ENCODE measurements at places on chromosomes 7 and 10.

DNA sequence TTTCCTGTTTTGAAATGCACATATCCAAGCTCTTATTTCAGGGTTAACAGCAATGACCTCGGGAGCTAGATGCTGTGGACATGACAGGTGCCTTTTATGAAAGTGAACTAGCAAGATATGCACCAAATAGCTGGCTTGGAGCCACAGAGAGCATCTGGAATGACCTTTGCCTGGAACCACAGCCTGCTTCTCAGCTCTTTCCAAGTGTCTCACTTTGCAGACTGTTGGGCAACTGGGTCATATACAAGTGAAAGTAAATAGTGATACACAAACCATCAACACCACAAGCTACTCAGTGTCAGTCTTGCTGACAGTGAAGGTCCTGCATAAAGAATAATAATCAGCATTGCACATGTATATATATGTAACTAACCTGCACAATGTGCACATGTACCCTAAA lies 183.5 kb downstream of the RNF133 start:
- no peak for DNase-seq

- DNase-seq: no peak
Observed at GRCh38 chr7:147298611-147299043, 1182.0 kb downstream of the CNTNAP2 start.

DNA sequence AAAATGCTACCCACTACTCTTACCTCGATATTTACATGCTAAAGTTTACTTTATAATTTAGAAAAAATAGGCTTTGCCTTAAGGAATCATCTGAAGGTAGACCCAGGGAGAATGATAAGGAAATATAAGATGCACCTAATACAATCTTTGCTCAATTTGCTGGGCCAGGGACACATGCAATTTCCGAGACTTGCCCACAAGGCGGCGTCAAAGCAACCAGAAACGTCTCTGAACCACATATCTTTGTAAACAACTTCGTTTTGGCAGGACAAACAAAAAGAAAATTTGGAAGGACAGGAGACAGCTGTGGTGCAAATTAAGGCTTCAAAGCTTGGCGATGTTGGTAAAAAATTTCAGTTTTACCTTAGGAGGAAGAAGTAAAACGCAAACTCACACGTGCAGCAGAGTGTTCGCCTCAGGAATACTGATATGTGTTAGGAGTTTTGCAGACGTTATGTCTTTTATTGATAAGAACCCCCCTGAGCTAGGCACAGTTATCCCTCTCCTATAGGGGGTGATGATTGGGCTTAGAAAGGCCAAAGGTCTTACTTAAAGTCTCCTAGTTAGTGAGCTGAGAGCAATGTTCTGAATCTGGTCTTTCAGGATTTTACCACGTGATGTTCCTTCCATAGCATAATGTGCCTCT lies 134.3 kb downstream of the PRKCQ start:
- DNase-seq: peak; percentile 85

GRCh38 chr10:49616421-49617101 lies 2.7 kb downstream of the CHAT start:
- DNase-seq: no peak

GRCh38 chr7:24715661-24716479 lies 41.4 kb downstream of the GSDME start:
- DNase-seq: peak; percentile 46

- no peak for DNase-seq
Observed at GRCh38 chr7:112356596-112356995, 93.7 kb upstream of the IFRD1 start.

DNA sequence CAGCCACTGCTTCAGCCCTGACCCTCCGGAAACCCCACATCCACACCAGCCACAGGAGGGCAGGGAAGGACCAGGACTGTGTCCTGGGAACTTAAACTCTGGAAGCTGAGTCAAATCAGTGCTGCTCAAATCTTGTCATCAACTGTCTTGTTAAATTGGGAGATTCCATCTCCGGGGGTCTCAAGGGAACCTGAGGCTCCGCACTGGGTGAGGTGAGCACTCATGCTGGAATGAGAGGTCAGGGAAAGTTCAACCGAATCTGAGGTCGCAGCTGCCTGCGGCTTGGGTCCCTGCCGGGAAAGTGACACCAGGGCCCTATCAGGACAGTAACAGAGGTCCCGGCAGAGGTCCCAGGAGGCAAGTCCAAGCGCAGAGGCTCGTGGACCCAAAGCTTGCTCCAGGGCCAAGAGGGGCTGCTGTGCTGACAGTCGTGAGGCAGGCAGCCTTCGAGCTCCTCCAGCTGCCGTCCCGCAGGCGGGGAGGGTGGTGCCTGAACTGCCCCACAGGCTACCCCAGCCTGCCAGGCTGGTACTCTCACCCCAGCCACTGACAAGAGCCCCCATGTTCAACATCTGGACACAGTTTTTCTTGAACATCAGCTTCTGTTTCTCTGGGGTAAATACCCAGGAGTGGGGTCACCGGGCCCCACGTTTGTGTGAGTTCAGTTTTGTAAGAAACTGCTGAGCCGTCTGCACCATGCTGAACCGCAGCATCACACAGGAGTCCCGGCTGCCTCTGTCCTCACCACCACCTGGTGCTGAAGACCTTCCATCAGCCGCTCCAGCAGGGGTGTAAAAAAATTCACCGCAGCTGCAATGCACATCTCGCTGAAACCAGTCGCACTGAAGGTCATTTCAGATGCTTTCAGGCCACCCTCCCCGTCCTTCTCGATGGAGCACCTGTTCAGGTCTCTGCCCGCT lies 101.0 kb downstream of the DIP2C start:
- peak; percentile 45 for DNase-seq

- DNase-seq: no peak
Observed at GRCh38 chr10:104332243-104333031, 5.8 kb downstream of the ITPRIP start.

DNA sequence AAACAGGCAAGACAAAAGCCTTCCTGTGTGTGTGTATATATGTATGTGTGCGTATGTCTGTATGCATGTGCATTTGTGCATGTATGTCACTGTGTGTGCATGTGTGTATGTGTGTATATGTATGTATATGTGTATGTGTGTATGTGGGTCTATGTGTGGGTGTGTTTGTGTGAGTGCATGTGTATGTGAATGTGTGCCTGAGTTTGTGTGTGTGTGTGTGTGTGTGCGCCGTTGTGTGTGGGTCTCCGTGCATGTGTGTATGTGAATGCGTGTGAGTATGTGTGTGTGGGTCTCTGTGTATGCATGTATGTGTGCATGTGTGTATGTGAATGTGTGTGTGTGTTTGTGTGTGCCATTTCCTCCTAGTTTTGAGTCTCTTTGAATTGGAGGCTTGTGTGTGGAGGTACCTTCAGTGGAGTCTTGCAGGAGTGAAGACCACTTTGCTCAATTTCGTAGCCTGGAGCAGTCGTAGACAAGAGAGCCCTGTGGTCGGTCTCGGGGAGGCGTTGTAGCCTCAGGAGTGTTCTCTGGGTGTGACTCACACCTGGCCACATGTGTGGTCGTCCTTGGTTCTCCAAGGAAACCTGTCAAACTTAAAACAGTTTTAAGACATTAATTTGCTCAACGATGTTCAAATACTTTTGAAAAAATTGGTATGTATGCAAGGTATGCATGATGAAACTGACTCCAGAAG lies 28.1 kb downstream of the INPP5A start:
- DNase-seq: no peak

DNA sequence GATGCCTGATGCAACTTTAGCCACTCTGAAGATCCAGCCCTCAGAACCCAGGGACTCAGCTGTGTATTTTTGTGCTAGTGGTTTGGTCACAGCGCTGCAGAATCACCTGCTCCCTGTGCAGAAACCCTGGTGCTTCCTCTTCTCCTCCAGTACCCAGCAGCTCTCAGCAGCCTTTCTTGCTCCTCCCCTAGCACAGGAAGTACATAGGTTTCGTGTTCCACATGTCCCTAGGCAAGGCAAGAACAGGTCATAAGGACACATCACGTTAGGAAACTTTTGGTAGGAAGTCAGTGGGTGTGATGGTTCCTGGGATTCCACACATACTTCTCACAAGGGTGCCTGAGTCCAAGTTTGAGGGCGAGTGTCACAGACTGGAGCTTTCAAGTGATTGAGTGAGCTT lies 167.9 kb upstream of the PRSS1 start:
- DNase-seq: no peak

GRCh38 chr10:1679821-1680650 lies 57.3 kb downstream of the ADARB2 start:
- no peak for DNase-seq

GRCh38 chr7:28298870-28299518 lies 113.3 kb upstream of the CREB5 start:
- peak; percentile 86 for DNase-seq

DNA sequence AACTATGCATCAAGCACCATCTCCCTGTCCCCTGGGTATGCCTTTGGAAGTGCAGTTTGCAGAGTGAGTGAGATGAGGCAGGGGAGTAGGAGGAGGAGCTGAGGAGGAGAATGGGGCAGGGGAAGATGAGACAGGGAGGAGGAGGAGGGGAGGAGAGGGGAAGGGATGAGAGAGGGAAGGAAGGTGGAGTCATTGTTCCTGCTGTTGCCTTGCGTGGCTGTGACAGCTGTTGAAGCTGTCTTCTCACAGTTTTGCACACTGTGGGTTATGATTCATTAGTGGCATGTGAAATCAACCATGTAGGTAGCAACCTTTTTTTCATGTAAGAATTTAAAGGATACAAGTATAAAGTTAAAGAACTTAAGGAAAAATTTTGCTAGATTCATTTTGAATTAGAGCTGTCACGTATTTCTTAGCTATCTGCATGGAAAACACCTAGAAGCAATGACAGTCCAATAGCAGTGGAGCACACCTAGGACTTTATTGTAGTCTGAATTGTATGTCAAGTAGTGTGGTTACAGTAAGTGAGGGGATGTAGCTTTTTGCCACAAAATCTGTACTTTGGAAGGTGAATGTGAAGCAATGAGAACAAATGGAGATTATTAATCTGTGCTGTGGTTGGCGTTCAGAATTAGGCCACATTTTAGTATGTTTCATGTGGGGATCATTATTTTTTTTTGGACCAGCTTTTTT lies 21.7 kb downstream of the CCM2 start:
- DNase-seq: no peak

DNA sequence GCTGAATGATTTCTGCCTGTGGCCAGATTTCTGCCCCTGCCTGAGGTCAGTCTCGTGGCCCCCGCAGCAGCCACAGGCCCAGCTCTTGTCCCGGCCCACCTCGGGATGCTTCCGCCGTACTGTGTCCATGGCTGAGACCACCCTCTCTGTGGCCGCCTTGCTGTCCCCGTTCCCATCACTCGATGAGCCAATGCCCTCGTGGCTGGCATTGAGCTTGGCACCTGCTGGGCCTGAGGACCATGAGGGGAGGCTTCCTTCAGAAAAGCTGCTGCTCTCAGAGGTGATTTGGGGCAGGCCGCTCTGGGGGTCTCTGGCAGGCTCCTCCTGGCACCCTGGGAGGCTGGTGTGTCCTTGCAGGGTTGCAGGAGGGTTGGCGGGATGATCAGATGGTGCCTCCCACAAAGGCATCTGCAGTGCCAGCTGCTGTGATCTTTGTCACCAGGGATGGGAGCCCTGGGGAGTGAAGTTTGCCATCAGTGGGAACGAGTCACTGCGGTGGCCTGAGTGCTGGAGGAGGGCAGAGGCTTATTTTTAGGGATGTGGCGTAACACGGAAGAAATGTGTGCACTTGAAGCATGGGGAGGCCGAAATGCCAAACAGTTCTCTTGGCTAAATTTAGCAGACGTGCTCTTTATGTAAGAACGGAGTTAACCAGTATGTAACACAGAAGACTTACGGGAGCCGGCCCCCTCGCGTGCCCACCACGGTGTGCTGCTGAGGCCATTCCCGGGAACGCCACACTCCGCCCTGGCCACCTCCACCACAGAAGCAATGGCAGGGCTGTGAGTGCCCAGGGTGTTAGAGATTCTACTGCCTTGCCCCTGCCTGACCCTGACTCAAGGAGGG lies 47.7 kb downstream of the VIPR2 start:
- DNase-seq: no peak

GRCh38 chr10:114472877-114473253 lies 68.6 kb upstream of the AFAP1L2 start:
- DNase-seq: no peak

DNA sequence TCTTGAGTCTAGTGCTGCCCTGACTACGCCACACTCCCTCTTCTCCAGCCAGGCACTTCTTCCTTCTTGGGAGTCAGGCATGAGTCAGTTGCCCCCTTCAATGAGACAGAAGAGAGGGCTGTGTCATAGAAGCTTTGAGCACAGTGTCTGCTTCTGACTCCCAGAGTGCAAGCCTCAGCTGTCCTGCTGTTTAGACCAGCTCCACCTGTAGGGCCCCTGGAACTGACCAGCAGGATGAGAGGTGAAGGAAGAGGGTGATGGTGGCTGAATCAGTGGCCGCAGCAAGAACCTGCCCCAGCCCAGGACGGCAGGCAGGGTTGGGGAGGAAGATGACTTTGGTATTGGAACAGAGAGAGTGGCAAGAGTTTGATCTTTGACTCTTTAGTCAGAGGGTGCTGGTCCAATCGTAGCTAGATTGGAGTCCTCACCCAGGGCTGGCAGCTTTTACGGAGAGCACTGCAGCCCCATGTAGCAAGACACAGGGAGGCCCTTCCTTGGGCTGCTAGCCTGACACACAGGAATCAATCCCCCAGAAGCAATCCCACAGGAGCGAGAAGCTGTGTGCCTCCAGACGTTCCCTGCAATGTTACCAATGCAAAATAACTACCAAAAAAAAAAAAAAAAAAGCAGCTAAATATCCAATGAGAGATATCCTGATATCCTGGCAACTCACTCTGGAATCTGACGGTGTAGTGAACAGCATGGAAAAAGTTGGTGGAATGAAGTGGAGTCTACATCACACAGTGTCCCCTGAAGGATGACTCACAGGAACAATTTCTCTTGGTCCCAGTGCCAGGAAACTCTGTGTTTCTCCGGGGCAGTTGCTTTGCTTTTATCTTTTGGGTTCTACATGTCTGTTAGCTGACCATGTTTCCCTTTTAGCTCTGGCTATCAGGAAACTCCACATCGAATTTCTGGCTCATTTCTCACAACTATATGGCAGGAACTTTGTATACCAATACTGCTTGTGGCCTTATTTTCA lies 6.9 kb downstream of the C10orf62 start:
- DNase-seq: no peak

GRCh38 chr10:62529396-62529795 lies 155.2 kb downstream of the ZNF365 start:
- no peak for DNase-seq

- no peak for DNase-seq
Observed at GRCh38 chr10:49094646-49095045, 20.7 kb downstream of the VSTM4 start.

DNA sequence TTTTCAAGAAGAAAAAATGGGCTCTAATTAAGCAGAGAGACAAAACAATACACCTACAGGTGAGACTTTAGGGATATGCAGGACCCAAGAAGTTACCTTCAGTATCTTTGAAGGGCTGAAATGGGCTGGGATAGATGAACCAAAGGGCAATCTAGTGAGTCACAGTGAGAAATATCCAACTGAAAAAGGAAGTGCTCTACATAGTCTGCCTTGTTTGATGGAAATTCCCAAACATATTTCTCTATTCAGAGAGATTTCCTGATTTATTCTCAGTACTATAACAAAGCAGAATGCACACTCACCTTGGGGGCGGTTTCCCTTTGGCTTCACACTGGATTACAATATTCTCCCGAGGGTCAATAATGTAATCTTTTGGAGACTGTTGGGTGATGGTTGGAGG lies 104.1 kb upstream of the LAMB4 start:
- no peak for DNase-seq
